Gastrocnemius medialis (tissue), 4 donors: ENCODE measurements at places on chromosomes 3 and 15. TPM values are rescaled to one million over a fixed set of nuclear protein-coding genes. Genes with fewer than 3 reads are reported as not detected.

The SLC22A14 gene
- not detected for total RNA-seq

The HIGD2B gene
- total RNA-seq, result not detected

The EFCAB12 gene
- total RNA-seq, result not detected

The ADGRG7 gene
- not detected for total RNA-seq

The CYFIP1 gene
- total RNA-seq, result 52.6 TPM

The ANKUB1 gene
- total RNA-seq, result not detected

GRCh38 chr15:83853232-83853631 is 199.3 kb downstream of the ADAMTSL3 start:
- H3K36me3 ChIP-seq, result no peaks in the 10 kb centered on the region
- DNase-seq, result no peak
- H3K27ac ChIP-seq, result no peak overlapping the region
- no peak overlapping the region for H3K4me3 ChIP-seq

DNA sequence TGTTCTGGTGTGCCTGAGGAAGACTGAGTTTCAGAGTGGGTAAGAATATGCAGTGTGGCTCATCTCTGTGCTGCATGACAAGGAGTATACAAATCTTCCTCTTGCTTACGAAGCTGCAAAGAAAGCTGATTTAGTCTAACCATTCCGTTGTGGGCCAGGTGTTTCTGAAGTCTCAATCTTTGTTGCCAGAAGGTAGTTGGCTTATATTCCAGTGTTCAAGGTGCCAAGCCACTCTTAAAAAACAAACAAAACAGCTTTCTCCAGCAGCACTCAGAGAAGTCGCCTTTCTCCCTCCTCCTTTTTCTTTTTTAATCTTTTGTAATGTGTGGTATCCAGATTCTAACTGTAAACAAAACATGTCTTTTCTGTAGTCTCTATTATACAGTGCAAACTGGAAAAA is 872.4 kb downstream of the NAALADL2 start:
- no peak overlapping the region for H3K27ac ChIP-seq
- no peak overlapping the region for H3K4me3 ChIP-seq
- no peaks in the 10 kb centered on the region for H3K27me3 ChIP-seq
- H3K4me1 ChIP-seq, result no peaks in the 10 kb centered on the region
- no peaks in the 10 kb centered on the region for H3K36me3 ChIP-seq

GRCh38 chr3:167750272-167750971 is 14.9 kb downstream of the SERPINI1 start:
- H3K4me1 ChIP-seq, result peaks cover 5% of the 10 kb centered on the region
- peak overlapping the region; percentile 10 for H3K4me3 ChIP-seq
- H3K36me3 ChIP-seq, result no peaks in the 10 kb centered on the region
- no peak for DNase-seq
- H3K27ac ChIP-seq, result no peak overlapping the region

GRCh38 chr15:59299929-59300617 is 72.6 kb downstream of the MYO1E start:
- peaks cover 36% of the 10 kb centered on the region for H3K4me1 ChIP-seq
- H3K27me3 ChIP-seq, result no peaks in the 10 kb centered on the region
- no peak overlapping the region for H3K4me3 ChIP-seq

DNA sequence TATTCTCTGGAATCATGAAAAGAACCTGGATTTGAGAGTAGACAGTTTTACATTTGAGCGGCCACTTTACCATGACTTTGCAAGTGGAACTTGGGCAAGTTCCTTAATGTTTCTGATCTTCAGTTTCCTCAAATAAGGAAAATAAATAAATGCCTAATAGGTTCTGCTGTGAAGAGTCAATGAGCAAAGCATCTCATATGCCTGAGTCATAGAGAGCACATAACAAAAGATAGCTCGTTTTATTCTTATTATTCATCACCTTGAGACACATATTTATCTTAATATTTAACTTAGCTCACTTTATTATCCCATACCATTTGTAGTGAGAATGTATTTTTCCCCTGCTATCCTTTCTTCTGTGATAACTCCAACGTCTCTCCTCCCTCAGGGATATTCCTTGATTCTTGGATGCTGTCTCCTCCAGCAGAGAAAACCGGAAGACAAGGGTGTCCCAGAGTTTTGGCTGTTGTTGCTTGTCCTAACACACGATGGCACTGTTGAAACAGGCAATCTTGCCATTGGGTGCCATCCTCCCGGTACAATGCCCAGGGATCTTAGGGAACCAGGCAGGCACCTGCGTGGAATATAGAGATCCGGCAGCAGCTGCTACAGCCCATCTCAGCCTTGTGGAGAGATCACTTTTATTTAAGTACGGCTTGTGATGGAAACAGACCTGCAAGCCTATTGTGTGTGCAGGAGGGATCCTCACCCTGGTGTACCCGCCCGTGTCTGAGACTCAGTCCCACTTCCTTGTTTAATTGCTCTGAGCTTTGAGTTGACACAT is 33.3 kb upstream of the VPS33B start:
- DNase-seq, result peak; percentile 56
- H3K36me3 ChIP-seq, result no peaks in the 10 kb centered on the region
- H3K4me1 ChIP-seq, result no peaks in the 10 kb centered on the region
- peaks cover 8% of the 10 kb centered on the region for H3K27me3 ChIP-seq
- no peak overlapping the region for H3K27ac ChIP-seq
- H3K4me3 ChIP-seq, result no peak overlapping the region

DNA sequence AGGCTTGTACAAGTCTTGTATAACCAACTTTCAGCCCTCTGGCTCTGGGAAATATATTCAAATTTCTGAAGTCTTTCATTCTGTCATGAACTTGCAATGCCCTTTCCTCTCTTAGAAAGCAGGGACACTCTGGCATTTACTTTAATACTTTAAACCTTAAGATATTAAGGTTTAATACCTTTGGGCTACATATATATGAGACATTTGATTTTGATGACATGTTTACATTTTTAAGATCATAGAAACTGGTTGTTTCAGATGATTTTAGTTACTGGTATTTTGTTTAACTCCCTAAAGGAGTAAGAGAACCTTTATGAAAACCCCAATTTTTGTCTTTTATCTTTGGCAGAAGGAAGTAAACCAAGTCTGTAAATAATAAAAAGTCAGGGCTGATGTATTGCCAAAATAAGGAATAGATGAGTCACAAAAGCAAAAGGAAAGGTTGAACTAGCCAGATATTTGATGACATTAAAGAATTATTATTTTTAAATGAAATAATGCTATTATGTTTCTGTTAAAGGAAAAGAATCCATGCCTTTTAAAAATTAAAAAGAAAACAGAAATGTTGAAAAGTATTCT is 579.0 kb upstream of the CBLB start:
- H3K4me1 ChIP-seq, result peaks cover 13% of the 10 kb centered on the region
- DNase-seq, result no peak
- no peak overlapping the region for H3K27ac ChIP-seq

DNA sequence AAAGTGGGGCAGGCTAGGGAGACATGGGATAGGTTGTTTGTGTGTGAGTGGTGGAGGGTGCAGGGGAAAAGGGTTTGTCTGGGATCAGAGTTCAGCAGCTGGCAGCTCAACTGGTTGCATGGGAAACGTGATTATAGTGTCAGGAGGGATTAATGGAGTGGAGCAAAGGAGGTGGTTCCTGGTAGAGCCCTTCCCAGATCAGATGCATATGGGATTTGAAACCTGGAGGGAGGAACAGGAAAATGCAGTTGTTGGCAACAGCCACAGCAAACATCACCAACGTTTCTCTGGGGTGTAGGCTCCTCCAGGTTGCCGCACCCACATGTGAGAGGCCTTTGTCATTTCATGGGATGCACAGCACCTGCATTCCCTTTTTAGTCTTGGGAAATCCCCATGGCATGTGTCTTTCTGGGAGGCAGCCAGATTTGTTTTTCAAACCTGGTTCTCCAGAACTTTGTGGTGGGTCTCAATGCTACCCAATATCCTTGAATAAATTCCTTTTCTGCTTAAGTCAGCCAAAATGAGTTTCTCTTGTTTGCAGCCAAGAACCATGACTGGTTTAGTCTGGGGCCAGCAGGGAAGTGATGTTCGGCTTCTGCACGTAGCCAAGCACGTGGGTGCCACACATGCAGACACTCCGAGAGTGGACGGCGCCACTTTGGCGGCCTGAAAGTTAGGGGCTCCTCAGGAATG is 61.3 kb downstream of the BDH1 start:
- no peaks in the 10 kb centered on the region for H3K27me3 ChIP-seq
- H3K4me3 ChIP-seq, result no peak overlapping the region
- DNase-seq, result no peak
- no peaks in the 10 kb centered on the region for H3K4me1 ChIP-seq

GRCh38 chr3:45211466-45212094 is 14.5 kb downstream of the TMEM158 start:
- no peaks in the 10 kb centered on the region for H3K36me3 ChIP-seq

DNA sequence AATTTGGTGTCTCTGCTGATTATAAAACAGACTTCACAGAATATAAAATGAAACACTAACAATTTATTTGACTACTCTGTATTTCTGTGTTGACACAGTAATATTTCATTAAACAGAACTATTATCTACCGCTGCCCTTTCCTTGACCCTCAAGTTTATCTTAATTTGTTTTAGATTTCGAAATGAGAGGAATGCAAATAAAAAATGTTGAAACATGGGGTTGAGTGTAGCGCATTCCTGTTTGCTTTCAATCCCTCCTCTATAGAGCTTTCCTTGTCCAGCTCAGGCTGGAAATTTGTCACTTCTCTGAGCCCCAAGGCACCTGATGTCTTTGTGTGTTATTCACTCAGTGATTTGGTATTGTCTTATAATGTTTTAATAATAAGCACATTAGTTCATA is 550.2 kb downstream of the ZBBX start:
- no peaks in the 10 kb centered on the region for H3K27me3 ChIP-seq
- H3K27ac ChIP-seq, result no peak overlapping the region
- no peak overlapping the region for H3K4me3 ChIP-seq
- no peaks in the 10 kb centered on the region for H3K36me3 ChIP-seq
- H3K4me1 ChIP-seq, result no peaks in the 10 kb centered on the region

GRCh38 chr3:29374226-29374625 is 93.4 kb downstream of the RBMS3 start:
- H3K4me1 ChIP-seq, result peaks cover 22% of the 10 kb centered on the region
- DNase-seq, result no peak
- no peak overlapping the region for H3K4me3 ChIP-seq

- H3K36me3 ChIP-seq, result no peaks in the 10 kb centered on the region
- H3K4me1 ChIP-seq, result no peaks in the 10 kb centered on the region
- DNase-seq, result no peak
- no peak overlapping the region for H3K27ac ChIP-seq
Measured at GRCh38 chr3:191290311-191291025, 38.7 kb upstream of the CCDC50 start.

GRCh38 chr3:2536575-2536974 is 437.9 kb downstream of the CNTN4 start:
- no peaks in the 10 kb centered on the region for H3K4me1 ChIP-seq
- DNase-seq, result no peak
- no peak overlapping the region for H3K27ac ChIP-seq

DNA sequence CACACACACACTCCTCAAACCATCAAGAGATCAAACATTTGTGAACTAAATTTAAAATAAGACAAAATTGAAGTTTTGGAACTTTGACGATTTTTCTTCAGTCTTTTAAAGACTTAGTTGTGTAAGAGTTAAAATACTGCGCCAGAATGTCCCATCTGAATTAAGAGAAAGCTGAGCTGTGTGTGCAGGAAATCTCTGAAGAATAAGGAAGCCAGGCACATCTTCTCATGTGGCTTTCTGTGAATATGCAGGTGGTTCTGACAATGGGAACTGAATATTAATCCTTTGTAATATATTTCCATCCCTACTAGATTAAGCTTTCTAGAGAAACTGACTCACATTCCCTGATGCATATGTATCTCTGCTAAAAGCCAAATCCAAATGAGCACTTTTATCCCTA is 60.1 kb upstream of the ICE2 start:
- H3K27ac ChIP-seq, result no peak overlapping the region
- H3K27me3 ChIP-seq, result no peaks in the 10 kb centered on the region
- H3K4me3 ChIP-seq, result no peak overlapping the region
- peaks cover 86% of the 10 kb centered on the region for H3K4me1 ChIP-seq
- no peak for DNase-seq

GRCh38 chr15:76209523-76209922 is 101.7 kb downstream of the ETFA start:
- no peak overlapping the region for H3K4me3 ChIP-seq
- H3K36me3 ChIP-seq, result no peaks in the 10 kb centered on the region
- no peaks in the 10 kb centered on the region for H3K27me3 ChIP-seq
- H3K27ac ChIP-seq, result no peak overlapping the region
- H3K4me1 ChIP-seq, result peaks cover 5% of the 10 kb centered on the region
- no peak for DNase-seq

GRCh38 chr15:65916664-65917406 is 47.5 kb downstream of the RAB11A start:
- H3K4me1 ChIP-seq, result no peaks in the 10 kb centered on the region
- DNase-seq, result no peak
- H3K27ac ChIP-seq, result no peak overlapping the region
- no peaks in the 10 kb centered on the region for H3K36me3 ChIP-seq

- DNase-seq, result no peak
- no peaks in the 10 kb centered on the region for H3K4me1 ChIP-seq
- no peak overlapping the region for H3K4me3 ChIP-seq
- H3K36me3 ChIP-seq, result no peaks in the 10 kb centered on the region
- no peak overlapping the region for H3K27ac ChIP-seq
Measured at GRCh38 chr3:12343047-12343501, 54.2 kb downstream of the PPARG start.

DNA sequence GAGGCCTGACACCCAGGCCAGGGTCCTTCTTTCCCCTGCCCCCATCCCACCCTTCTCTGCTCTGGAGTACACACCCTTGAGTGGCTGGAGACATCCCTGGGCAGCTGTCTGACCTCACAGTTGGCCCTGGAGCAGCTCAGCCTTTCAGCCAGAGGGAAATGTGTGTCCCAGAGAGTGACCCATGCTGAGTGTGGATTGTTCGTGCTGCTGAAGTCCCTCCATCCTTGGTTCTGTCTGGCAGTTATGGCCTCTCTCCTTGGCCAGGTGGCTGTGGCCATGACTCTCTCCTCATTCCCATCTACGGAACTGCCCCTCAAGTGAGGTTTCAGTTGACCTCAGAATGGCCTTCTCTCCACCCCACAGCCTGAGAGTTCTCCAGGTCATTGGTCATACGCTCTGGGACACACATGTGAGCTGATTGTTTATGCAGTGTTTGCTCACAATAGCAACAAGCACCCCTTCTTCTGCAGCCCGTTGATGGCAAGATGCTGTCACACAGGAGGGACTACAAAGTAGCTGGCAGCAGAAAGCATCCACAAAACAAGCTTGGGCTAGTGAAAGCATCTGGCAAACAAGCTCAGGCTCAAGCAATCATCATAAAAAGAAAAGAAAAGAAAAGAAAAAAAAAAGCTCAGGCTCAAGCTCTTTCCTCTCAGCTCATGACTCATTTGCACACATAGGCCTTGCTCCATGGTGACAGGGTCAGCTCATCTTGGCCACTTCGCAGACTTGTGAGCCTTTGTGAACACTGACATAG is 55.3 kb upstream of the ITGA11 start:
- H3K27me3 ChIP-seq, result peaks cover 8% of the 10 kb centered on the region
- no peak overlapping the region for H3K4me3 ChIP-seq
- H3K27ac ChIP-seq, result peak overlapping the region; percentile 29
